H1 (cell line): ENCODE measurements at places on chromosomes 7 and 10. TPM values are rescaled to one million over a fixed set of nuclear protein-coding genes. Genes with fewer than 3 reads are reported as not detected.

The FZD8 gene
- polyA plus RNA-seq: 4.8 and 6.9 TPM in 2 replicates

The MYH16 gene
- polyA plus RNA-seq: not detected in 2 replicates

The SLC39A12 gene
- polyA plus RNA-seq: not detected in 2 replicates

The LAMB1 gene
- polyA plus RNA-seq: 31.9 and 61.6 TPM in 2 replicates

The ACSM6 gene
- polyA plus RNA-seq: 0.30 and 0.33 TPM in 2 replicates

The OR6V1 gene
- polyA plus RNA-seq: not detected in 2 replicates

The ZMIZ1 gene
- 8.1 and 17.1 TPM in 2 replicates for polyA plus RNA-seq

The ADAM22 gene
- 4.6 and 5.6 TPM in 2 replicates for polyA plus RNA-seq

The JAKMIP3 gene
- polyA plus RNA-seq: 0.82 and 0.83 TPM in 2 replicates

The EN2 gene
- 0.03 TPM in 1 of 2 replicates, not detected in the other for polyA plus RNA-seq
